Right hindlimb (tissue), 1 donor: ENCODE measurements at places on chromosomes 1 and 21.

- DNase-seq = no peak
Observed at GRCh38 chr1:22229379-22229778, 86.5 kb upstream of the WNT4 start.

DNA sequence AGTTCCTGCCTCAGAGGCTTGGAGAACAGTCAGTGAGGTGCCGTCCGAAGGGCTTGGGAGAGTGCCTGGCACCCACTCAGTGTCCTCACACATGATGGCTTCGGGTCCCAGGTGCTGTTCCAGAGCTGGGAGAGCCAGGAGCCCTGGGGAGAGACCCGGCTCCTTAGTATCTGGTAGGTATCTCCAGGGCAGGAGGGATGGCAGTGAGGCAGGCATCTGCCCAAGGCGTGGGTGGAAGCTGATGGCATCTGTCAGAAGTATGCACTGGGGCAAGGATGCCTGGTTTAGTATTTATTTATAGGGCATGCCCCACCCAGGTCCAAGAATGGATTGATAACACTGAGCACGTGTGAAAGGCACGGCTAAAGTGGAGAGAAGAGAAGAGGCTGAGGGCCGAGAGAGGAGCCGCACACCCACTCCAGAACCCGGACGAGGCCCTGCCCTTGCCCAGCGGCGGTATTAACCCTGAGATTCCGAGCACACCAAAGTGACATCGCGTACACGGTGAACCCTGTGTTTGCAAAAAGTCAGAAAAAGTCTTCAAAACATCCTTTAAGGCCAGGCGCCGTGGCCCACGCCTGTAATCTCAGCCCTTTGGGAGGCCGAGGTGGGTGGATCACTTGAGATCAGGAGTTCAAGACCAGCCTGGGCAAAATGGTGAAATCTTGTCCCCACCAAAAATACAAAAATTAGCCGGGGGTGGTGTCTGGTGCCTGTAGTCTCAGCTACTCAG lies 2.4 kb downstream of the TP73 start:
- peak; percentile 18 for DNase-seq

DNA sequence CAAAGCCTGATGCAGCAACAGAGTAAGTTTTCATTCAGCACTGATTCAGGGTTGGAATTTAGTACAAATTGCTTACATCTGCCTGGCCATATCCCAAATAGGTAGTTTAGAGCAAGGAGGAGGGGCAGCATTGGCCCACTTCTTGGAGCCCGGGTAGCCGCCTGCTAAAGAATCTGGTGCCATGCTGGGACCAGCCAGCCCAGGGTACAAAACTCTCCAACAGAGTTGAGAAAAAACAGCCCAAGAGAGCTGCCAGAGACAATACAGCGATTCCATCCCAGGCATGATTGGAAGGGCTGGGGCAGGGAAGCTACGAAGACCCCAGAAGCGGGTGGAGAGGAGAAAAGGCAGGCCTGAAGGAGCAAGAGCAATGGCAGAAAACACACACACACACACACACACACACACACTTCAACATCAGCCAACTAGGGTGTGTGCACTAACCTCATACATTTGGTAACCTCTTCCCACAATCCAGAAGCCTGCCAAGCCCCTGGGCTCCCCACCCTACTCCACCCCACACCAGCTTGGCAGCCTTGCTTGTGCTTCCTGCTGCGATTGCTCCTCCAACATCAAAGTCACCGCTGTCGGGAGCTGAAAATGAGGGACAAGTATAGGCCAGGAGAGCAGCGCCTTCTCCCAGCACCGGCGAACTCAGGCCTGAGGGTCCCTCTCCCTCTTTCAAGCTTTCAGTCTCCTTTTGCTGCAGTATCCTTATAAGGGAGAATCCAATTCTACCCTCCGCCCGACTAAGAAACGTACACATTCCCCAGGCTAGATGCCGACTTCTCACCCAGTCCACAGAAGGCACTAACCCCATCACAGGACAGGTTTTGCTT lies 1.2 kb downstream of the PIK3C2B start:
- DNase-seq = peak; percentile 83

DNA sequence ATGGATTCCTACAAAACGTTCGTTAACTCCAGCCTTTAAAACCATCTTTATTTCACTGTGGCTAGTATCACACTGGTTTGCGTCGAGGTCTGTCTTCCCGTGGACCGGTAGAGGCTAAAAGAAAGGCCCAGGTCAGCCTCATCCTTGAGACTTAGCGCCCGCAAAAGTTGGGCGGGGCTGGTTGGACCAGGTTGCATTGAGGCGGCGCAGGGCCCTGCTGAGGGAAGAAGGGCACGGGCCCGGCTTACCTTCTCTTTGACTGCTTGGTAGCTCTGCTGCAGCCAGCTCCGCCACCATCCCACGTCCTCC lies 455 bp downstream of the BSDC1 start:
- DNase-seq = no peak

DNA sequence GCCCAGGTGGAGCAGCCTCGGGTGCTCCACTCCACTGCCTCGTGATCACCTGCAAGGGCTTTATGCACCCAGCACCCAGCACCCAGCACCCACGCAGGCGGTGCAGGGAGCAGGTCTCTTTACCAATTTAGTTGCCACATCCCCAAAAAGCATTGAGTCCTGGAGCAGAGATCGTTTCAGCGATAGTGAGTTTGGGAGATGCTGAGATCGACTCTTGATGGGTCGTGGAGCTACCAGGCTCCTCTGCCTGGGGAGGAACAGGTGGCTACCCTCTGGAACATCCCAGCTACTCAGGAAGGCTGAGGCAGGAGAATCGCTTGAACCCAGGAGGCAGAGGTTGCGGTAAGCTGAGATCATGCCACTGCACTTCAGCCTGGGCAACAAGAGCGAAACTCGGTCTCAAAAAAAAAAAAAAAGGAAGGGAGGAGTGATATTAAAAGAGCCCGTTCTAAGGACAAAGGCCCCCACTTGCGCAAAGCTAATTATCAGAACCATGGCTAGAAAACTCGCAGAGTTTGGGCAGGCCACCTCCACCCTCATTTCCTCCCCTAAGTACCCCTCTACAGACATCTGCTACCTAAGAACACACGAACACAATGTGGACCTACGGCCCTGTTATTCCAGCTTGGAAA lies 106.5 kb upstream of the SLC45A1 start:
- DNase-seq = no peak
